ENCODE measurements at places on chromosomes 4 and X.

DNA sequence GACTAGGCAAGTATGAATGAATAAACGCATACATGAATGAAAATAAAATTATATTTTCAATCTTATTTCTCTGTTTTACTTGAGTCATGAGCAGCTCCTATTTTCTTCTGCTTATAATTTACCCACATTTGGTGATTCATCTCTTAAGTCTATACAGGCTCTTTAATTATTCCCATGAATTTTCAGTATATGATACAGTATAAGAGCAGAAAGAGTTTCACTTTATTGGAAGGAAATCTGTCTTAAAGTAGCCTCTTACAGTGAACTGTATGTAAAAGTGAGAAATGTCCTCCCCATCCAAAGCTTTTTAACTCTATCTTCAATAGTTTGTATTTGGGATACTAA lies 50.8 kb downstream of the TMEM165 start:
- H3K4me3 ChIP-seq = no peak overlapping the region
- peaks cover 44% of the 10 kb centered on the region for H3K36me3 ChIP-seq
- H3K27me3 ChIP-seq = no peaks in the 10 kb centered on the region
- H3K4me1 ChIP-seq = peaks cover 7% of the 10 kb centered on the region

DNA sequence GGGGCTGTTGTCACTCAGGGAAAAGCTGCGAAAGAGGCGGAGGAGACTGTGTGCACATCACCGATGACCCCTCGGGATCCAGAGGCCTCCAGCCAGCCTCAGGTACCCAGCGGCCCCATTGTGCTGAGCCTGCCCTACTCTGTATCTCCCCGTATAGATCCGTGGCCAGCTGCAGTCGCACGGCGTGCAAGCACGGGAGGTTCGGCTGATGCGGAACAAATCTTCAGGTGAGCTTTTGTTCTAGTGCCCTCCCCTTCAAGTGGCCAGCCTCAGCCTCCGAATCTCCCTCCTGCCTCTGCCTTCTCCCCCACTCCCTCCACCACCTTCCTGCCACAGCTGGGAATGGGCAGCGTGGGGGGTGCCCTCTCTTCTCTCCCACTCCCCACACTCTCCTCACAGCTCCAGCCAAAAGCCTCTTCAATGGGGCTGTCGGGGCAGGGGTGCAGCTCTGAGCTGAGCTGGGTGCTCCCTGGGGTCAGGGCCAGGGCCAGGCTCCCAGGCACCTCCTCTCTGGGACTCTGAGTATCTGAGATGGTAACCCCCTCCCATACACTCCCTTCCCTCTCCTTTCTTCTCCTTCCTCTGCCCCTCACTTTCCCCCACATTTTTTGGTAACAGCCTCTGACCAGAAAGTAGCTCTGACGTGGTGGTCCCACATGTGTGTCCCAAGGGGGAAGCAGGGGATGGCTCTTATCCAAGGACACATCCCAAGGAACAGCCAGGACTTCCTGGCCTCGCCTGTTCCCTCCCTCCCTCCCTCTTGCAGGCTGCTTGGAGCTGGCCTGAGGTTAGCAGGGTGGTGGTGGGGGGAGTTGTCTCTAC lies 20.4 kb upstream of the UBA1 start:
- DNase-seq = no peak
- H3K4me3 ChIP-seq = no peak overlapping the region
- H3K27ac ChIP-seq = no peak overlapping the region
- no peaks in the 10 kb centered on the region for H3K27me3 ChIP-seq
- H3K4me1 ChIP-seq = no peaks in the 10 kb centered on the region

DNA sequence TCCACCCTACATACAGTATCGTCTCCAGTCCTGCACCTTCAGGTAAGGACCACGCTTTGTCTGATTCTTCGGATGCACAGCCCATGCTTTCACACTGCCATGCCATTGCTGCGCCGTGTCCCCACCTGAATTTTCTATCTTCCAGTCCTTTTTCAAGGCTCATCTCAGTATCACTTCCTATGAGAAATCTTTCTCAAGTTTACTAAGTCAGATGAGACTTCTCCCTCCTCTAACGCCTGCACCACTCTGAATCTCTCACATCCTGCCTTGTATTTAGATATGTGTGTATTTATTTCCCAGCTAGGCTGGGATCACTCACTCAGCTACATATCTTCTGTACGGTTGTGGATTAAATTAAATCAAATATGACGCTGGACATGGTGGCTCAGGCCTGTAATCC lies 116.8 kb downstream of the SMIM20 start:
- H3K27ac ChIP-seq = peak overlapping the region; percentile 8
- no peaks in the 10 kb centered on the region for H3K36me3 ChIP-seq
- no peak for DNase-seq
- H3K27me3 ChIP-seq = peaks cover 19% of the 10 kb centered on the region
- peaks cover 19% of the 10 kb centered on the region for H3K4me1 ChIP-seq

DNA sequence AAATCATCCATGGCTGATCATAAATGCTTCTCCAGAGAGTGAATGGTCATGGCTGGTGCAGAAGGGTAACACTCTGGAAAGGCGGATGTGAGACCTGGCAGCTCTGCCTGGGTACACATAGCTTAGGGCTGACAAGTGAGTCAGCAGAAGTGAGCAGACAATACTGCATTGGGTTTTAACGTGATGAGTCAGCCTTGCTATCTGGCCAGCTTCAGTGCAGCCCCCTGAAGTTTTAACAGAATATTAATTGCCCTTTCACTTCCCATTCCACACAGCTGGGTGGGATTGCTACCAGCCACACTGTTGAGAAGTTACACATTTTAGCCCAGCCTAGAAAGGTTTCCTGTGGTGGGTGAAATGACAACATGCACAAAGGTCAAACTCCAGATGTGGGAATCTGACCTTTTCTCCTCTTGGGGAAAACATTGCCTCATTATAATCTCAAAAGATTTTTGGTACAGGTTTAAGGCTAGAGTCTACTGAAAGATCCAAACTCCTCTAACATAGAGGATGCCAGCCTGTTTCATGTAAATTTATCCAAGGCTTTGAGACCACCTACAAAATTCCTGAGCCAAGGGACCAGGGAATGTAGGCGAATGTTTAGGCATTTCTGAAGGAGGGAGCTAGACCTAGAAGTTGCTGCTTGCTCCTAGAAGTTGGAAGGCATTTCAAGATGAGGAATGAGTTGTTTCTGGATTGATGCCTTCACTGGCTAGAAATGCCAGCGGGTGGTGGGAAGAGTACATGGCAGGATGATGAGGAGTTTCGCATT lies 230.3 kb upstream of the PGRMC2 start:
- H3K27me3 ChIP-seq = no peaks in the 10 kb centered on the region
- H3K4me1 ChIP-seq = peaks cover 27% of the 10 kb centered on the region
- peak overlapping the region; percentile 49 for H3K4me3 ChIP-seq
- DNase-seq = peak; percentile 14
- H3K36me3 ChIP-seq = peaks cover 3% of the 10 kb centered on the region
- peak overlapping the region; percentile 20 for H3K27ac ChIP-seq

DNA sequence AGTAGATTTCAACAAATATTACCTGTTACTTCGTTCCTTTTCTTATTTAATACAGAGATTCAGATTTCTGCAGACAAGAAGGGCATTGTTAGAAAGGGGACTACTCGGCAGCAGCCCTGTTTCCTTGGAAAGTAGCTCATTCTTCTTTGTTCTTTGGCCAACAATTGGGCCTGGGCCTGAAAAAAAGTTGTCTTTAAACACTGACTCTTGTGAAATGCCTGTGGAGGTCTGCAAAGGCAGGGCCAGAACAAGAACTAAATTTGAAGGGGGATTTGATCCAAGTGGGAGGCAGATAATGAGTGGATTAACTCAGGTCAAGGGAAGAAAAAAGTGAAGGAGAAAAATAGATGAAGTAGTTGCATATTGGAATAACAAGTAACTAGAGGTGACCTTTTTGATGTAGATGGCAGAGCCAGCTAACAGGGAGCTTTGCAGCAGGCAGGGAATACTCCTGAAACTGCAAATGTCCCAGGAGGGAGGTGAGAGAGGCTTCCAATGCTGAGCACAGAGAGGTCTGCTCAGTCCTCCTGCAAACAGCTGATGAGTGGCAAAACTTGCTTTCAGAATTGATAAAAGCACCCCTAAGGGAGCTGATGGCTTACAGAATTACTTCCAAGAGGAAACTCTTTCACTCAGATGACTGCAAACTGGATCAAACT lies 393.2 kb upstream of the HS3ST1 start:
- no peak overlapping the region for H3K4me3 ChIP-seq
- H3K27ac ChIP-seq = no peak overlapping the region
- no peak for DNase-seq
- peaks cover 3% of the 10 kb centered on the region for H3K27me3 ChIP-seq
- H3K4me1 ChIP-seq = no peaks in the 10 kb centered on the region
- no peaks in the 10 kb centered on the region for H3K36me3 ChIP-seq

DNA sequence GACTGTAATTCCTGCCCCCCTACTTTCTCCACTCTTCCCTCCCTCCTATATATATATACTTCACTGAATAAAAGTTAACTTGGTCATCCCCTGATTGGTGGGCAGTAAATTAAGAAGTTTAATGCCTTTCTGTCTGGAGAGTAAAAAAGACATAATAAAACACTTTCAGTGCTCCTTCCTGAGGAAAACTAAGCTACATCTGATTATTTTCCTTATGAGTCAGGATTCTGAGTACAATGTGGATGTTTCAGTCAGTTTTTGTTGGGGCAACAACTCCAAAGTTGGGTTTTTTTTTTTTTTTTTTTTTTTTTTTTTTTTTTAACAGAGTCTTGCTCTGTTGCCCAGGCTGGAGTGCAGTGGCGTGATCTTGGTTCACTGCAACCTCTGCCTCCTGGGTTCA lies 22.0 kb upstream of the SUPT20HL2 start:
- H3K27ac ChIP-seq = no peak overlapping the region
- H3K4me3 ChIP-seq = no peak overlapping the region
- H3K36me3 ChIP-seq = no peaks in the 10 kb centered on the region
- peaks cover 11% of the 10 kb centered on the region for H3K4me1 ChIP-seq
- H3K27me3 ChIP-seq = peaks cover 6% of the 10 kb centered on the region

DNA sequence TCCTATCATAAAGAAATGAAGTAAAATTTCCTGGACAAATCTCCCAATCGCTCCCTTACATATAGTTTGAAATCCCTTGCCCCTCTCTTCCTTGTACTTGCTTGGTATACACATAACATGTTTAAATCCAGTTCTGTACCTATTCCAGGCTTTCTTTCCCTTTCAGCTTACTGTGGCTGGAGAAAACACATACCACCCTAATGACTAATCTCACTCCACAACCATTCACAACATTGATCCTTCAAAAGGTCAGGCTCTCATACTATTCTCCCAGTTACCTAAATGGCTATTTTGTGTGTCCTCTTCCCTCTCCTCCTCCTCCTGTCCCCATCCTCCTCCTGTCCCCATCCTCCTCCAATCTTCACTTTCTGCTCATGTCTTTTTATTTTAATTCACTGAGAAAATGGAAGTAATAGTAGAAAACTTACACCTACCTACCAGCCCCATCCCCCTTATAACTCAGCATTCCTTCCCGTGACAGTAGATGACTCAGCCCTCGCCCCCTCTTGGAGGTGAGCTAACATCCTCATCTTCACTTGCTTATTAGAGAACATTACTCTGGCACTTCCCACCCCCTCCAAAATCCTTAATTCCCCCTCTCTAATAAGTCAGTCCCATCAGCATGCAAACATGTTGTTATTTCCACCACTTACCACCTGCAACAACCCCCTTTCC lies 77.5 kb downstream of the IL15 start:
- no peak for DNase-seq
- H3K36me3 ChIP-seq = no peaks in the 10 kb centered on the region
- H3K4me1 ChIP-seq = no peaks in the 10 kb centered on the region
- no peak overlapping the region for H3K4me3 ChIP-seq
- no peaks in the 10 kb centered on the region for H3K27me3 ChIP-seq

- H3K4me1 ChIP-seq = no peaks in the 10 kb centered on the region
- peaks cover 12% of the 10 kb centered on the region for H3K27me3 ChIP-seq
- H3K4me3 ChIP-seq = no peak overlapping the region
- H3K36me3 ChIP-seq = no peaks in the 10 kb centered on the region
- no peak overlapping the region for H3K27ac ChIP-seq
Measured at GRCh38 chr4:173578956-173579355, 48.9 kb upstream of the HAND2 start.

- H3K4me3 ChIP-seq = no peak overlapping the region
- peaks cover 3% of the 10 kb centered on the region for H3K27me3 ChIP-seq
- no peak overlapping the region for H3K27ac ChIP-seq
- no peaks in the 10 kb centered on the region for H3K36me3 ChIP-seq
- H3K4me1 ChIP-seq = peaks cover 7% of the 10 kb centered on the region
Measured at GRCh38 chrX:40248822-40249221, 151.1 kb upstream of the BCOR start.

- no peak overlapping the region for H3K27ac ChIP-seq
- H3K36me3 ChIP-seq = no peaks in the 10 kb centered on the region
- H3K27me3 ChIP-seq = no peaks in the 10 kb centered on the region
- no peak for DNase-seq
Measured at GRCh38 chr4:96317891-96318290, 478.0 kb downstream of the PDHA2 start.

- H3K27ac ChIP-seq = no peak overlapping the region
- no peaks in the 10 kb centered on the region for H3K27me3 ChIP-seq
- no peaks in the 10 kb centered on the region for H3K4me1 ChIP-seq
- no peak overlapping the region for H3K4me3 ChIP-seq
- DNase-seq = no peak
- no peaks in the 10 kb centered on the region for H3K36me3 ChIP-seq
Measured at GRCh38 chrX:11600578-11600977, 65.1 kb downstream of the ARHGAP6 start.

DNA sequence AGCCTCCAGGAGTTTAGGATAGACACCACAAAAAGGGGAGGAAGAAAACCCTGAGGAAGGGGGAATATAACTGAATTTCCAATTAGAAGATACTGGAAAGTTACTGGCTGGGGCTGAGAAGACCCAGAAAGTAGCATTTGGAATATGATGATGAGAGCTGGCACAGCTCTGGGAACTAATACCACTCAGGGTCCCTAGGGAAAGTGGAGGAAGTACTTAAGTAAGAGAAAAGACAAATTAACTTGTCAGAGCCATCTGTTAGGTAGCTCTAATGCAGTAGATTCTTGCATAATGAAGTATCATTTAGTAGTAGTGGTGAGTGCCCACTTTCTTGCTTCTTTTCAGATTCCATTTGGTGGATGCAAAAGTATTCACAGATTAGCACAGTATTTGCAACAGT lies 90.8 kb upstream of the TSPAN5 start:
- H3K36me3 ChIP-seq = no peaks in the 10 kb centered on the region
- H3K27ac ChIP-seq = no peak overlapping the region
- no peak overlapping the region for H3K4me3 ChIP-seq
- no peak for DNase-seq

GRCh38 chrX:12779534-12779933 lies 11.7 kb upstream of the PRPS2 start:
- no peaks in the 10 kb centered on the region for H3K36me3 ChIP-seq
- no peak overlapping the region for H3K4me3 ChIP-seq
- peaks cover 3% of the 10 kb centered on the region for H3K27me3 ChIP-seq
- no peak overlapping the region for H3K27ac ChIP-seq
- no peaks in the 10 kb centered on the region for H3K4me1 ChIP-seq

Measured in activated naive CD8-positive, alpha-beta T cell treated with anti-CD3 and anti-CD28 coated beads, Interleukin-2, amount 50 U/mL, for 24 hours (primary cell).